ENCODE measurements at places on chromosomes 16 and 17.

- DNase-seq, result peak; percentile 32
These were observed 1.5 kb upstream of the BAIAP3 start for GRCh38 chr16:1331712-1332617.

- DNase-seq, result peak; percentile 6
These were observed 427 bp upstream of the NLK start for GRCh38 chr17:28041844-28042656.

GRCh38 chr17:17913695-17914332 lies 58.4 kb downstream of the TOM1L2 start:
- peak; percentile 75 for DNase-seq

GRCh38 chr16:1590930-1591705 lies 20.8 kb downstream of the IFT140 start:
- no peak for DNase-seq

DNA sequence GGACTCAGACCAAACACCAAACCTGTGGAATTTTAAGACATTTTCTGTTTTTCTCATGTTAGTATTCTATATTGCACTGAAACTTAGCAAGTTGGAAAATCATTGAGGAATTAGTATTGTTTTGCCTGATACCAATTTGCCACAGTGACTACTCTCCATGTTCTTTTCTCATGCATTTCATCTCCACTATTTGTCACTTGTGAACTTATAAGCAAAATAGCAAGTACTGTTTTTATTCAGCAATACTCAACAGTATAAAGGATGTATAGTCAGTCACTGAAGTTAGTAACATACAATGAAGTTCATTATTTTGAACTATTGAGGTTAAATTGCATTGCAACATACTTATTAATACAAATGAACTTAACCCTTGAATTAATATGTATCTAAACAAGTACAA lies 5.8 kb upstream of the VPS35L start:
- no peak for DNase-seq

DNA sequence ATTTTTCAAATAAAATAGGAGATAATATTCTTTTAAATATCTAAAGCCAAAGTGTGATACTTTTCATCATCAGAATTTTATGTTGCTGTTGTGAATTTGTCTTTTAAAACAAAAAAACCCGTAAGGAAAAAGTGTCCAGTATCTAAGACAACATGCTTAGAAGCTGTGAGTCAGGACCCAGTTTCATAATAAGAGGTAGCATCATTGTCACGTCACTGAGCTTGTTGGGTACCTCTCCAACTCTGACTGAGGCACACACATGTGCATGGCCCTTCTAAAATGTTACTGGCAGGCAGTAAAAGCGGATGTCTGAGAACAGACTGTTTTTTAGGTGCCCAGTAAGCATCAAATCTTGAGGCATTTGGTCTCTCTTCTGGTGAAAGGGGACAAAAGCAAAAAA lies 2.5 kb downstream of the CIAPIN1 start:
- no peak for DNase-seq

DNA sequence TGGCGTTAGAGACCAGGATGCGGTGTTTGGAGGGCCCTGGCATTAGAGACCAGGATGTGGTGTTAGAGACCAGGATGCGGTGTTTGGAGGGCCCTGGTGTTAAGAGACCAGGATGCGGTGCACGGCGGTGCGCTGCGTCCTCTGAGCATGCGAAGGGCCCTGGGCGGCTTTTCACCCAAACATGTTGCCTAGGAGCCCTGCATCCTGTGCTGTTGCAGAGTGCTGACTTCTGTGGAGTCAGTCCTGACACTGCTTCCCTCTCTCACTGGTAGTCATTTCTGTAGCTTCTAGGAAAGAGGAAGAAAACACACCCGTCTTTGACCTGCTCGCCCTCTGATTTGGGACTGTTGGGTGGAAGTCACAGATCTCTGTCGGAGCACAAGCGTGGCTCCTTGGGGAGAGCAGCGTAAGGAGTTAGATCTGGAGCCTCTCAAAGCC lies 141.2 kb downstream of the LAT start:
- no peak for DNase-seq

DNA sequence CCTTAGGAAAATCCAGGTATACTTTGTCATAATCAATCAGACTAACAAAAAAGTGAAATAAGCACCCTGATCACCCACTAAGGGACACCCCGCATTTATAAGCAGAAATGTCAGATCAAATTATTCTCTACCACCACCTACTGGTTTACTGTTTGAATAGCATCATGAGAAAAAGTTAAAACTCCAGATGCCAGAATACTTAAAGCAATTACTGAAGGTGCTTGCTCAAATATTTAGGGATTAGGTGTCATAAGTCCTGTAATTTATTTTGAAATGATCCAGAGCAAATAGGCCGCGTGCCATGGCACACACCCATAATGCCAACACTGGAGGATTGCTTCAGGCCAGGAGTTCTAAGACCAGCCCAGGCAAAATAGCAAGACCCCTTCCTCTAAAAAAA lies 2.3 kb downstream of the TOP2A start:
- peak; percentile 11 for DNase-seq

DNA sequence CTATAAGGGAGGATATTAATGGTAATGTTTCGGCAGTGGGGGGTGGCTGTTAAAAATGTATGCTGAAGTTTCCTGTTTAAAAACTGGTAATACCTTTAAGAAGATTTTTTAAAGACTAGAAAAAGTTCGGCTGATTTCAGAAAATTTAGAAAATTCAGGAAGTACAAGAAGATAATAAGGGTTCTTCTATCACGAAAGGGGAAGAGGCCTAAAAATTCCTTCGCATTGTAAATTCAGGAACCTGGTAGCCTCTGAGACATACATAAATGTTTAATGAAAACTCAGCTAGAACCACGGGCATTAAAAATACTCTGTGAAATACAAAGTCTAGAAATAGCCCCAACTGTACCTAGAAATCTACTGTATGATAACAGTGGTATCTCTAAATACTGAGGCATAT lies 181.2 kb downstream of the PARN start:
- no peak for DNase-seq

GRCh38 chr17:35238821-35239220 lies 4.1 kb upstream of the SLFN5 start:
- peak; percentile 43 for DNase-seq

- no peak for DNase-seq
These were observed 13.7 kb downstream of the ZNRF1 start for GRCh38 chr16:75012380-75013081.

GRCh38 chr16:88803264-88803987 lies at the start of gene CDT1:
Gene CDT1, plus strand, starts transcription at chr16:88803789. Its CDS starts 43 bp downstream, at chr16:88803832.
- DNase-seq, result peak; percentile 32

GRCh38 chr16:31157136-31157535 lies 7.3 kb upstream of the PRSS36 start:
- DNase-seq, result no peak

DNA sequence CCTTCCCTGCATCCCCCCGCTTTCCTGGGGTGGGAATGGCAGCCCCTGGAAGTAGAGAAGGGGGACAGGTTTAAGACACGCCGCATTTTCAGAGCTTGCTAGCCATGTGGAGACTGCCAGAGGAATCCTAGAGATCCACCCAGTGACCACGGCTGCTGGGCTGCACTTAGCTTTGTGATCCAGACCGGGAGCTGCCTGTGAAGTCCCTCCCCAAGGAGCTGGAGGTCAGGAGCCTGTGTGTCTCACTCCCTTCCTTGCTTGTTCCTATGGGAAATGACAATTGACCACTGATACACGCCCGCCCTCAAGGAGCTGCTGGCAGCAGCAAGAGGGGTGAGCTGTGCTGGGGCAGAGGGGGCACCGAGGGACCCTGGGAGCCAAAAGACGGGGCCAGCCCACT lies 73.7 kb downstream of the SREBF1 start:
- no peak for DNase-seq

- DNase-seq, result no peak
These were observed 11.2 kb downstream of the ZNF771 start for GRCh38 chr16:30418350-30419181.

DNA sequence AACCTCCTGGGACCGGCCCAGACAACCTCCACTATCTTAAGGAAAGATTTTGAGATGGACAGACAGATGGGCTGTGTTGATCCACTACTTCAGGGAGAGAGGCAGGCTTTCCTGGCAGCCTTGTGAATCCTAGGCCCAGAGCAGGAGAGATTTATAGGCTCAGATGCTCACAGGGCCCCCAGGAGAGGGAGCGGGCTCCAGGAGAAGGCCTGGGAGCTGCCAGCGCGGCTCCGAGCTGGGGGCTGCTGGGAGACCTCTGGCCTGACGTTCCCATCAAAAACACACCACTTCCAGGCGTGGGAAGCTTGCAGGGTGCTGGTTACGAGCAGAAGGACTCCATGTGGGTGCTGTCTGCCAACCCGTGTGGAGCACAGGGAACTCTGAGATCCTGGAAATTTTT lies 53.2 kb downstream of the MYH11 start:
- no peak for DNase-seq

DNA sequence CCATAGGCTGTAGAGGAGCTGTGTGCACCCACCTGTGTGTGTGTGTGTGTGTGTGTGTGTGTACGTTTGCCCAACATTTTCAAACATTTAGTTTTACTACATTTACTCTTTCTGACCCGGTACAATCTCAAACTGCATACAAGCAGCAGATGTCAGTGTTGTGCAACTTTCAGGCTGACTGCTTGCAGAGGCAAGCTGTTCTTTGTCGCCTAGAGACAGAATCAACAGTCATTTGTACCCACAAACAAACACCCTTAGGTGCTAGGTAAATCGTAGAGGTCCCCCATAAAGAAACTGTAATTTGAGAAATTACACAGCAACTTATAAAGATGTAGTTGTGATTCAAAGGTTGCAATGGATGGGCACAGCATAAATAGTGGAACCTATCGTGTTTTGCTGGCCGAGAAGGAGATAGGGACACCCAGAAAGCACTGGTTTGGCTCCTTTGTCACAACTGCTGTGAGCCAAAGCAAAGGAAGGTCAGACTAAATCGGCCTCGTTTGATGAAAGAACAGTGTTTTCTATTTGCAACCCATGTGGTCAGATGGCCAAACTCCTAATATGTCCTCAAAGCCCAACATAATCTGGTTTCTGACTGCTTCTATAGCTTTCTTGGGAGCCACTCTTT lies 478.4 kb downstream of the TOX3 start:
- peak; percentile 32 for DNase-seq

- DNase-seq, result no peak
These were observed 181.1 kb downstream of the SEC14L1 start for GRCh38 chr17:77321649-77322513.
